ENCODE measurements at places on chromosomes 7 and 10. TPM values are rescaled to one million over a fixed set of nuclear protein-coding genes. Genes with fewer than 3 reads are reported as not detected.

Gene ETV1
- total RNA-seq: 8.9 TPM

GRCh38 chr7:85630904-85631600 is 444.2 kb upstream of the SEMA3D start:
- H3K27ac ChIP-seq: no peak overlapping the region
- H3K27me3 ChIP-seq: no peaks in the 10 kb centered on the region
- DNase-seq: no peak
- H3K4me3 ChIP-seq: no peak overlapping the region
- H3K36me3 ChIP-seq: no peaks in the 10 kb centered on the region

- H3K36me3 ChIP-seq: no peaks in the 10 kb centered on the region
- DNase-seq: no peak
- H3K27ac ChIP-seq: no peak overlapping the region
- no peaks in the 10 kb centered on the region for H3K4me1 ChIP-seq
- H3K4me3 ChIP-seq: no peak overlapping the region
Measured at GRCh38 chr10:129330211-129330610, 136.8 kb upstream of the MGMT start.

DNA sequence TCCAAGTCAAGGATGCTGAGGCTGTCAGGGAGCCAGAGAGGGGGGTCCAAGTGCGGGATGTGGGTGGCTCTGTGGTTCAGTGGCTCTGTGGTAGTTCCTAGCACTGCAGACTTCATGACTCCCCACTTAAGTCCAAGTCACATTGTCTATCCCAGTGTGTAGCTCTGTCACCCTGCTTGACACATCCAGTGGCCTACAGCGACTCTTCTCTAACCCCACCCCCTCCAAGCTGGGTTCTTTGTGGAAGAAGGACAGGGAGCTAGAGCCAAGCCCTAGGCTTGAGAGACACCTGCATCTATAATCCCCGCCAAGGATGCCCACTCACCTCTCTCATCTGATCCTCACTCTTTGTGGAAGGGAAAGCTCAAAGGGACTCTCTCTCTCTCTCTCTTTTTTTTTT is 57.6 kb downstream of the ADCYAP1R1 start:
- H3K4me1 ChIP-seq: no peaks in the 10 kb centered on the region
- H3K27me3 ChIP-seq: no peaks in the 10 kb centered on the region
- H3K36me3 ChIP-seq: no peaks in the 10 kb centered on the region
- no peak overlapping the region for H3K4me3 ChIP-seq
- DNase-seq: no peak
